Gastrocnemius medialis (tissue), 4 donors: ENCODE measurements at places on chromosomes 1 and 21.
A peak's percentile ranks its signal among the peaks of the same experiment; 100 is the strongest.

- DNase-seq, result no peak
Observed at GRCh38 chr1:25150985-25151495, 81.3 kb downstream of the SYF2 start.

DNA sequence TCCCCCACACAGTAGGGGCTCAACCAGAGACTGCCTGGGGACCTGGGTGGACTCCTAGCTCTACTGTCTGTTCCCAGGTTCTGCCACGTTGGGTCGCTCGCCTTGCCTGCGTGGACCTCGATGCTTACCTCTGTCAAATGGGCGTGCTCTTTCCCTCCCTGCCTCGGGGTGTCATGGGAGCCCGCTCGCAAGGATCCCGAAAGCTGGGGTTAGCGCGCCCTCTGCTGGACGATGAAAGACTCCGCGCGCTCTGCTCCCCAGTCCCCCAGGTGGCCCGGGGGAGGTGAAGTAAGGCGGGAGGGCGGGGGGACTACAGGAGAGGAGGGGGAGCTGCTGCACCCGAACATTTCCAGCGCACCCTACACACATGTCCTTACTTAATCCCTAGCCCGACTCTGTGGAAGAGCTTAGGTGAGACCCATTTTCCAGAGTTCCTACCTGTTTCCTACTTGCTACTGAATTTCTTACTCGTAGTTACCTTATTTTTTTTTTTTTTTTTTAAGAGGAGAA lies 2.3 kb upstream of the BSND start:
- DNase-seq, result peak; percentile 32

DNA sequence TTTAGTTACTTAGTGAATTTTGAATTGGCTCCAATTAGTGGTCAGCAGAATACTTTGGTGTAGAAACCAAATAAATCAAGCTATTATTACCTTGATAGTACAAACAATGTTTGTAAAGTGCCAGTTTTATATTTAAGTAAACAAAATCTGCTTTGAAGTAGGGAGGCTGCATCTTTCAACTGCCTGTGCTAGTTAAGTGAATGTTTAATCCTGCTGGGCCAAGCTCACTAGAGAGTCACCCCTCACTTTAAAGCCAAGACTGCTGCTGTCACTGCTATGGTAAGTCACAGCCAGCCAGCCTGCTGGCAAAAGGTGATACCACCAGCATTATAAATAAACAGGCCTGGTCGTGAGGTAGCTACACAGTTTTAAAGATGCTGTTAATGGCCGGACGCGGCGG lies 10.3 kb upstream of the CFAP126 start:
- DNase-seq, result no peak

DNA sequence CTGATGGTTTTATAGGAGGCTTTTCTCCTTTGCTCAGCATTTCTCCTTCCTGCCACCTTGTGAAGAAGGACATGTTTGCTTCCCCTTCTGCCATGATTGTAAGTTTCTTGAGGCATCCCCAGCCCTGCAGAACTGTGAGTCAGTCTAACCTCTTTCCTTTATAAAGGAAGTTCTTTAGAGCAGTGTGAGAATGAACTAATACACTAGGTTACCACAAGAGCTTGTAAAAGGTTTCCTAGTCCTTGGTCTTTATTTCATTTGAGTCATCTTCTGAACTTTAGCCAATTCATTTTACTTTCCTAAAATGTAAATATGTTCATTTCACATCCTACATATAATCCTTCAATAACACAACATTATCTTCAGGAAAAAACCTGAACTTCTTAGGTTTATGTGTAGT lies 365.3 kb downstream of the HHIPL2 start:
- DNase-seq, result no peak

DNA sequence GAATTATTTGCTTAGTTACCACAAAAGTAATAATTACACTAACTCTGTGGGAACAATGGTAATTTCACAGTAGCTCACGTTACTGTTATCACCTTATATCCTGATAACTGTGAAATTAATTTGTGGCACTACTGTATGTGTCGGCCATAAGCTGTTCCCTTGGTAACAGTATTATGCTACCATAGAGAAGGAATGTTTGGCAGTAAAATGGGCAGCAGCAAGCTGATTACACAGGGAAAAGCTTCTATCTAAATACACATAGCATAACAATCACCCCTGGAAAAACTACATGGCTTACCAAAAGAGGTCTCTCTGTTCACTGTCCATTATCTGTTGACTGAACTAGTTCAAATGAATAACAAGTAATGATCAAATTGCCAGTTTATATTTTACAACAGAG lies 124.1 kb downstream of the DPYD start:
- DNase-seq, result no peak

- DNase-seq, result no peak
Observed at GRCh38 chr1:26545969-26546323, 16.4 kb downstream of the RPS6KA1 start.
